ENCODE measurements at places on chromosomes 7 and 10.

- no peak for DNase-seq
These were observed 476.6 kb downstream of the GATA3 start for GRCh38 chr10:8531116-8531515.

DNA sequence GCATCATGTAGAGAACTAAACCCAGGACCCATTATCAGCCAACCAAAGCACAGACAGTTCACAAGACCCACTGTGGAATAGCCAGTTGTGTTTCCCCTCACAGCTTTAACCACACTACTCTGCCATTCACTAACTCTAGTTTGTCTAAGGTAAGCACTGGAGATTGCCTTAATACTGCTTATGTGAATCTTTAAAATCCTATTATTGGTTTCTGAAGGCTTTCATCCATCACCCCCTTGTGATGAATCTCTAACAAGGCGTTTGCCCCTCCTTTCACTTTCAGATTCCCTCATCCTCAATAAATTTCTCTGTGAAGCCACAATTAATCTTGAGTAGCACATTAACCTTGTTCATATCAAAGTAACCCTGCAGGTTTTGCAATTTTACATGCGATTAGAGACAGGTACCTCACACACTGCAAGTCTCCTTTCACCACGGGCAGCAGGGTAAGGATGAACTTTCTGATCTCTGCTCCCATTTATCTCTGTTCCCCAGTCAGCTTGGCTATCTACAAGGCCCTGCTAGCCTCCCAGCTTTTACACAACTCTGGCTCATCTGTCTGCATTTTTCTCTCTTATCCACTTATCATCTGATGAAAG, 785.6 kb downstream of the REEP3 start:
- no peak for DNase-seq

- no peak for DNase-seq
These were observed 183.4 kb downstream of the GNAI1 start for GRCh38 chr7:80318081-80318480.

GRCh38 chr7:31476941-31477677, 36.8 kb upstream of the ITPRID1 start:
- no peak for DNase-seq

GRCh38 chr7:7014827-7015595, 167.3 kb upstream of the C1GALT1 start:
- DNase-seq, result no peak

GRCh38 chr10:17227367-17228090, 512 bp upstream of the VIM start:
- no peak for DNase-seq

DNA sequence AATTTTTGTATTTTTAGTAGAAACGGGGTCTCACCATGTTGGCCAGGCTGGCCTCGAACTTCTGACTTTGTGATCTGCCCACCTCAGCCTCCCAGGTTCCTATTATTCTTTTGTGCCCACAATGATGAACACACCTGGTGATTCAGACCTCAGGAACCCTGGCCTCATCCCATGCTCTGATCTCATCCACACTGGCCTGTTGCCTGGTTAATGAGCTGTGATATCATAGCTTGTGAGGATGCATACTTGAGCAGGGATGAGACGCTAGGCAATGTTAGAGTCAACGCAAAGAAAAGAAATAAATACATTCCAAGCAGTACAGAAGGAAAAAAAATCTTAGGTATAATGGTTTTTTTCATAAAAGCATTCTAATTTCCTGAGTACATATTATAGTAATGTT, 82.4 kb upstream of the RNF32 start:
- no peak for DNase-seq

DNA sequence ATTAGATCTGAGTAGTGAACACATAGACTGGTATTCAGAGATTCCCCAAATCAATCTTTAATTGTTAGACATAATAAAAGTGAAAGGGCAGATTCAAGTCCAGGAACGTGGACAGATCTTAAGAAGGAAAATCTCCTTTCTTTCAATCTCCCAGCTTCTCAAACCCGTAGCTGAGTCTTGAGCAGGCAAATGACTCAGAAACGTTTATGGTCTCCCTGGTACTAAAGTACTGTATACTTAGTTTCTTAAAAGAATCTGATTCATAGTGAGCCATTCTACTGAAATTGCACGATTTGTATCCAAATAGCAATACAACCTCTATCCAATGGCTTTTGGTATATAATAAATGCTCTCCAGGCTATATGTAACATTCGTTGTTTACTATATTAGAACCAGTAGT, 140.4 kb upstream of the RHEB start:
- no peak for DNase-seq

Measured in liver (tissue), 10 donors.